Dermis blood vessel endothelial cell (primary cell): ENCODE measurements at places on chromosomes 3 and 15. TPM values are rescaled to one million over a fixed set of nuclear protein-coding genes. Genes with fewer than 3 reads are reported as not detected.
A peak's percentile ranks its signal among the peaks of the same experiment; 100 is the strongest.

GRCh38 chr3:181623924-181624694 lies 87.6 kb upstream of the SOX2 start:
- DNase-seq = peak; percentile 65

DNA sequence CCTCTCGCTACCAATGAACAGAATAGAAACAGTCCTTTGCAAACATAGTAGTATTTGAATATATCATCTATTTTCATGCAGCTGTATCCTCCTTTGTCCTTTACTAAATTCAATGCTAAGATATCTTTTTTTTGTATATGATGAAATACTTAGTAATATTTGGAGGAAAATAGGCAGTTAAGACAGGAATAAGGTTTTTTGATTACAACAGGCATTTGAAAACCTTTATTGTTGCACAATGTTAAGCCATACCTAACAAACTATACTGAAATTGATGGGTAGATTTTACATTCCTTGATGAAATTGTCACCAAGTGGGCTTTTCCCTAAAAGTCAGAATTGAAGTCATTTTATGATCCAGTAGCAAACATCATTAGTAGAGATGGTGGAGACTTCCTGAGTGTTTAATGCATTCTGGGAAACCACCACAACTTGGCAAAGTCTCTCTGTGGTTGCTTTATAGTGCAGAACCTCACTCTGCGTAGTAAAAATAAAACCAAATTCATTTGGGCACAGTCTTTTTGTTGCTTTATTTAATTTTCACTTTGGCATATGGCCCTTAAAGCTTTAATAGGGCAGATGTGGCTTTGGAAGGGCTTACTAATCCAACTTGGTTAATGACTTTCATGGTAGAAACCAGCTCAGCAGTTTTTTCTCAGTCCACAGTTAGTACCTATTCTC lies 216.0 kb downstream of the DIPK2A start:
- no peak for DNase-seq

DNA sequence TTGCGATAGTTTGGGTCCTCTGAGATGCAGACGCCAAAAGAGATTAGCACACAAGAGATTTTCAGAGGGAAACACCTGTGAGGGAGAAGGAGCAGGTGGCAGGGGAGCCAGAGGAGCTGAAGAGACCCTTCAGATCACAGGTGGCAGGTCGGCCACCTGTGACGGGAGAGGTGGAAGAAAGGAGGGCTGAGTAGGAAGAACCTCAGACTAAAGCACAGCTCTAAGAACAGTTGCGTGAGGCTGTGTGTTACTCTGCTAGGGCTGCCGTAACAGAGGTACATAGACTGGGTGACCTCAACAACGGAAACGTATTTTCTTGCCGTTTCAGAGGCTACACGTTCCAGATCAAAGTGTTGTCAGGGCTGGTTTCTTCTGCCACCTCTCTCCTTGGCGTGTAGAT lies 38.5 kb downstream of the C2CD4A start:
- no peak for DNase-seq

- no peak for DNase-seq
Observed at GRCh38 chr3:178421069-178421468, 115.2 kb upstream of the KCNMB2 start.

DAZL gene
- total RNA-seq = not detected in 2 replicates

FGF7 gene
- under 0.01 TPM in 1 of 2 replicates, not detected in the other for total RNA-seq
